RPMI7951 (cell line): ENCODE measurements at places on chromosomes 3 and 15. TPM values are rescaled to one million over a fixed set of nuclear protein-coding genes. Genes with fewer than 3 reads are reported as not detected.

- peak; percentile 91 for DNase-seq
These were observed 18.1 kb upstream of the SCN10A start for GRCh38 chr3:38834110-38834509.

- peak; percentile 77 for DNase-seq
These were observed 2.2 kb upstream of the CCR5 start for GRCh38 chr3:46368569-46368968.

DNA sequence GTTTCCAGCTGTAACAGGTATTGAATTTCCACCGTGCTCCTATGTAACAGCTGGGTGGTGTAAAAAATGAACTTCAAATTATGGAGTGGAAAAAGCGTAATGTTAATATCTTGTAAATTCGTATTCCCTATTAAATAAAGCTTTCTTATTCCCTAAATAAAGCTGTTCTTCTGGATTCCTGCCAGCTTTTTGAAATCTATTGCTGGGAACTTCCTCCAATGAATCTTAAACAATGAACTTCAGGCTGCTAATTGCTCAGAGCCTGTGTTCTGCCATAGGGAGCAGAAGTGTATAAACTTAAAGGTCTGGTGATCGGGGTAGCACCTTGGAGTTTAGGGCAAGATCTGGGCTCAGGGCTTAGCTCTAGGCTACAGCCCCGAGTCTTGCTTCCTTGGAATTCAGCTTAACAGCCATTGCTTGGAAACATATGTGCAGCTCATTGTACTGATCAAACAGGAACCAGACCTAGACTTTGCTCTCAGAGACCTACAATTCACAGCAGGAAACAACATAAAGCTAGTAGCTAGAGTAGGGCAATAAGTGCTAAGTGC lies 1.4 kb downstream of the ARL14 start:
- DNase-seq = no peak

DNA sequence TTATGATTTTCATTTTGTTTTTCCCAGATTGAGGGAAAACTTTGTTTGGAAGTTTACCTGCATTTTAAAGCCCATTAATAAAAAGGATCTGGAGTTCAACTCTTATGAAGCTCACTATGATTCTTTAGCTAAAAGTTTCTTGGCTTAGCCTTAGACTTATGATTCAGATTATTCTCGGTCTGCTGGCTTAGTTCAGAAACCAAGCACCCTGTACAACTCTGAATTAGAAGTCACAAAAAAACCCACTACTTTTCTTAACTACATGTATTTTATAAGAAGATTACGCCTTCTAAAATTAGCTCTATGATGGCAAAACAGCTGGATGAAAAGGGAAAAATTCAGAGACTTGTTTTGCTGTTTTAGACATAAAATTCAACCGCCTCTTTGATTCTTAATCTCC lies 14.3 kb upstream of the DENND4A start:
- no peak for DNase-seq

DNA sequence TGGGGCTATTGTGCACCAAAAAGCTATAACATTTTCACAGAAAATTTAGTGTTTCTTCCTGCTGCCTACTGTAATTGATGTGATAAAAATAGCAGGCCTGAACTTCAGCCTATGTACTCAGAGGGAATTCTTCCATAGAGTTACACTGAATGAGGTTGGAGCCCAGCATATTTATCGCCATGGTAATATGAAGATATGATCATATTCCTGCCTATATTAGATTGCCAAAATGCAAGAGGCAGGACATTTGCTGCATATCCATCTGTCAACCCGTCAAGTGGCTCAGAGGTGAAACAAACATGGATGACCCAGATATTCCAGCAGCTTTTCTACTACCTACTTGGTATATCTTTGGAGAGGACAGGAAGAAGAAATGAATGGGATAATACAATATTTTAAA lies 1150.6 kb downstream of the TBL1XR1 start:
- no peak for DNase-seq

- DNase-seq = no peak
These were observed 20.9 kb downstream of the NOX5 start for GRCh38 chr15:69035205-69035917.

DNA sequence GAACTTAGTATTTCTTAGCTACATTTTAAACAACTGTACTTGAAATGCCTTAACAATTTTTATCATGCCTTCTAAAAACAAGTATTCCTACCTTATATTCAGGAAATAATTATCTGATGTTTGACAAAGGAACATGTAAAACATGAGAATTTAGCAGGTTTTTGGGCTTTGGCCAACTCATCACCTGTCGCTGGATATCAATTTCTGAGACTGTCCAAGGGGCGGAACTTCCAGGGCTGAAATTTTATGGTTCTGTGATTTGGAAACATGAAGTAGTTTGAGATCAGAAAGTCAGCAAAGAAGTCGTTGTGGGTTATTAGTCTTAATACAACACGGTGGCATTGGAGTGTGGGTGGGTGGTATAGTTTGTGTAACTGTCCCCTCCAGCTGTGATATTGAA lies 282.2 kb upstream of the LRRN1 start:
- no peak for DNase-seq

DNA sequence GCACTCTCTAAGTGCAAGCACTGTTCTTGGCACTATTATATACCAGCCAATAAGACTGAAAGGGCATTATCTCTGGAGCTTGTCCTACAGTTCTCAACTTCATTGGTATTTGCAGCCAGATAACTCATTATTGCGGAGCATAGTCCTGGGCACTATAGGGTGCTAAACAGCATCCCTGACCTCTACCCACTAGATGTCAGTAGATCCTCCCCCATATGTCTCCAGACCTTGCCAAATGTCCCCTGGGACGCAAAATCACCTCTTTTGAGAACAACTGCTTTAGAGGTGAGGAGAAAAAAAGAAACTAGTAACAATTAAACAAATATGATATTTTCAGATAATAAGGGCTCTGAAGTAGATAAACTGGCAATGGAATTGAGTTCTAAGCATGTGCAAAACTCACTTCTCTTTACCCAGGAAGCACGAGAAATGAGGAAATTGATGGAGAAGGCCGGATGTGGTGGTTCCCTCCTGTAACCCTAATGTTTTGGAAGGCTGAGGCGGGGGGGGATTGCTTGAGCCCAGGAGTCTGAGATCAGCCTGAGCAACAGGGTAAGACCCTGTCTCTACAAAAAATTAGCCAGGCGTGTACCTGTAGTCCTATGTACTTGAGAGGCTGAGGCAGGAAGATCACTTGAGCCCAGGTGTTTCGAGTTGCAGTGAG lies 61.4 kb downstream of the FRMD4B start:
- DNase-seq = peak; percentile 24

DNA sequence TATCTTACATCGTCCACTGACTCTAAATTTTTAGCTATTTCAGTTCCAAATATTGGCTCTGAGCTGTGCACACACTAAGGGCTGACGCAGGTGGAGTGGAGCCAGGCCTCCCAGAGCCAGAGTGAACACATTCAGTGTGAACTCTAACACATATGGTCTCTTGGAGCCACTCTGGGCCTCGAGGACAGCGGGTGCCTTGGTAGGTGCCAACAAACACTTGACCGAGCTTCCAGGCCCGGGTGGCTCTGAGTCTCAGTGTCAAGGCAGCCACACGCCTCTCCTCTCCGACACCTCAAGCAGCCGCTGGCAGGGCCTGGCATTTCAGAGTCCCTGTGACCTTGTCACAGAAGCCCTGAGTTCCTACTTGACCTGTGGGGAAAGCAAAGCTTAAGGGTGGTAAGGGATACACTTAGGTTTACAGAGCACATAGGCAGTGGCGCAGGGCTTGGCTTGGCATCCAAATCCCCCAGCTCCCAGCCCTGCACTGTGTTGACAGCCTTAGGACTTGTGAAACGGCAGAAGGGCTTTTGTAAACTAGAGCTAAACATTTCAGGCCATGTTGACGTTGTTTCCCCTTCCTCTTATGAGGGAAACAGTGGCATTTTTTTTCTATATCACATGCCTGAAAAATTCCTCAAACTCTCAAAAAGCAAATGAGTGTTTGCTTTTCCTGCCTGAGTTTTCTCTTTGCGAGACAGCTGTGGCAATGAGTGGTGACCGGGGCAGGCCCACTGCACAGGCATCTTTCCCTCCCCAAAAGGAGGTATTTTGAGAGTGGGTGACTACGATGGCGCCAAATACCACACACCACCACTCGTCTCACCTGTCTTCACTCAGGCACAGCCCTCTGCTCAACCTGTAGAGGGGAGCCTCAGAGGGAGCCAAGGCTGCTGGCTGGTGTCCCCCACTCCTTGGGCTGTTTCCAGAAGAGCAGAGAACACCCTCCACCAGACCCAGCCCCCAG lies 60.8 kb downstream of the DAPK2 start:
- DNase-seq = no peak

DNA sequence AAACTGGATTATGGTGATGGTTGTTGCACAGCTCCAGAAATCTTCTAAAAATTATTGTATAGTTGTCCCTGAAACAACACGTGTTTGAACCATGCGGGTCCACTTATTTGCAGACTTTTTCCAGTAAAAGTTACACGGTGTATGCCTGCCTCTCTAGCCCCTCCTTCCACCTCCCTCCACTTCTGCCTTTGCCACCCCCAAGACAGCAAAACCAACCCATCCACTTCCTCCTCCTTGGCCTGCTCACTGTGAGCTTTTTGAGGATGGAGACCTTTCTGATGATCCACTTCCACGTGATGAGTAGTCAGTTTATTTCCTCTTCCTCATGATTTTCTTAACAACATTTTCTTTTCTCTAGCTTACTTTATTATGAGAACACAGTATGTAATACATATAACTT lies 5.4 kb downstream of the CYFIP1 start:
- no peak for DNase-seq

- DNase-seq = peak; percentile 39
These were observed 161.0 kb upstream of the UBE2E2 start for GRCh38 chr3:23041918-23042696.

DNA sequence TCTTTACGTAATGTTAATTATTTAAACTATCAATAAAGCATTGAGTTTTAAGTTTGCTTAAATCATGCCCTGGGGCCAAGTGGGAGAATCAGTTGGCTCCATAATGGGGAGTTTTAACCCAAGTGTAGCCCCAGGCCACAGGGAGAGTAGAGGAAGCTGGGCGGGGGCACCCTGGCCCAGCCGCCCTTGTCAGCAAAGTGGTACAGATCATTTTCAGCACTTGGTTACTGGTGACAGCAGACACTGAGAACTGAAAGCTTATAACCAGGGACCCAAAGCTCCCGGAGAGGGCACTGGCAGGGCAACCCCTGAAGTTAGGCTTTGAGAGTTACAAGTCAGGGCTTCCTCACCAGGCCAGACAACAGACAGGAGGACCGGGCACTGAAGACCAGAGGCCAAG lies 90.6 kb downstream of the SEMA5B start:
- DNase-seq = no peak

DNA sequence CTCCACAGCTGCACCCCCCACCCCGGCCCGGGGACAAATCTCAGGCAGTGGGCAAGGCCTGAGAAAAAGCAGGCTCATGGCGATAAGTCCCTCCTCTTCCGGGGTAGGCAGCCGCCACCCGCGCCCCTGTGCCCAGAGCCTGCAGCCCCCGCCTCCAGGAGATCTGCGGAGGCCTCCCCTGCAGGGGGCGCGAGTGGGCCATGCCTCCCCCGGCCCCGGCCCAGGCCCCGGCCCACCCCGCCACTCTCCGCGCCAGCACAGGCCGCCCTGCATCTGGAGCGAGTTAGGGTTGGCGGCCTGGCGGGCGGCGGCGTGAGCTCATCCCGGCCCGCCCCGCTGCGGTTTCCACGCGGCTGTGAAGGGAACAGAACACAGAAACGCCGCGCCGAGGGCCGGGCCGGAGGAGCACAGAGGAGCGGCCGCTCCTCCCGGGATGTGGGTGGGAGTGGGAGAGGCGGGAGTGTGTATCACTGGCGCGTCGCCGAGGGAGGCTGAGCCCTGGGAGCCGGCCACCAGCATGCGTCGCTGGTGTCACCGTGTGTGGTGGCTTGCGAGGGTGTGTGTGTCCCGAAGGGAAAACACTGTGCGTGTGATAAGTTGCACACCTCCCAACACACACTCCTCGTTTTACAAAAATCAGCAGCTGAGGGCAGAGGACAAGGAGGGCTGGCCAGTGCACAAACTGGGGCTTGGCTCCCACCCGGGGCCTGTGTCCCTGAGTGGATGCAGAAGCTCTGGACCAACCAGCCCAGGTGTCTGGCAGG lies 17.2 kb downstream of the MYL3 start:
- DNase-seq = peak; percentile 81

DNA sequence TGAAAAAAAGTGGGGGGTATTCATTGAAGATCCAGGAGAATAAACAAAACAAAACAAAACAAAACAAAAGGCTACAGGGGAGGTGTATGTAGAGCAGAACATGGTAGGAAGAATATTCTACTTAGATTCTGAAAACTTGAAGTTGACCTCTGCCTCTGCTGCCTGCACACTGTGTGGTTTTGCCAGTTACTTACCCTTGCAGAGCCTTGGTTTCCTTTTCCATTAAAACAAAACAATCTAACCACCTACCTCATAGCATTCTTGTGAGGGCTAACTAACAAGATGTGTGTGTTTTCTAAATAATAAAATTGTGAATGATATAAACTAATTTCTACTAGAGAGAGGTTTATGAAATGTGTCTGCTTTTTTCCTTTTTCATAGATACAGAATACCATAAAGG lies 423.1 kb downstream of the TIGIT start:
- DNase-seq = no peak

DNA sequence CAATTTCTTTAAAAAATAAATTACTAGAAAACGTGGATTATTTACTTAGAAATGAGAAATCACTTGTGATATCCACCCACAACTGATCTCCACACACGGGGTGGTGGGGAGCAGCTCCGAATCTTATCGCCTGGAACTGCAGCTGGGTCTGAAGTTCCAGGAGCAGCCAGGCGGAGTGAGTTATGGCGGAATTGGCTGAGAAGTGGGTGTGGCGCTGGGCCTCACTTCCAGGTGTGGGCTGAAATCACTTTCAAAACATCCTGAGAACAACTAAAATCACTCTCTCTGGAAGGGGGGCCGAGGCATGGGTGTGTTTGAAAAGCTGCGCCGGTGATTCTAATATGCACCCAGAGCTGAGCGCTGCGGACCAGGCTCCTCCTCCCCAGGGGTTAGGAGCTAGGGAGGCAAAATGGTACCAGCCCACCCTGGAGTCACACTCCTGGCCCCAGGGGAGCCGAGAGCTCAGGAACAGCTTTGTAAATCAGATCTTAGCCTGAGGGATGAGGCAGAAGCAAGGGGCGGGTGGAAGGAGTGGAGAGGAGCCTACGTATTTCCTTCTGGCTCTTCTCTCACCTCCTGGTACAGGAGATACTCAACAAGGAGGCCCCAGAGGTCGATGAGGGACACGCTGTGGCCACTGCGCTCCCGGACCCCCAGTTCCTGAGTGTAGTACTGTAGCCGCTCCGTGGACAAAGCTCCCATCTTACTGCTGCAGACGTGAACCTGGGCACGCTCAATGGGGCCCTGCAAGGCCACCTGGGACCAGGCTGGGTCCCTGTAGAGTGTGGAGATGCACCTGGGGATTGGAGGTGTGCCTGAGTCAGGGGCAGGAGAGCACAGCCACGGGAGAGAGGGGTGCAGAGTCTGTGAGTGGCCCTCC lies 9.6 kb downstream of the PLA2G4F start:
- DNase-seq = no peak

- DNase-seq = no peak
These were observed 86.3 kb downstream of the IGF1R start for GRCh38 chr15:98734466-98735199.

- DNase-seq = peak; percentile 98
These were observed at the start of gene MAP3K13 for GRCh38 chr3:185362850-185363661. TSS of gene MAP3K13 (plus strand) at chr3:185363136. CDS start at chr3:185428582, 65,446 bp downstream.

The OSTN gene
- total RNA-seq = not detected in 2 replicates

The GOLGA6L4 gene
- total RNA-seq = 0.68 and 0.72 TPM in 2 replicates

The KLHDC8B gene
- total RNA-seq = 28.1 and 28.7 TPM in 2 replicates

The TMEM266 gene
- total RNA-seq = not detected in 2 replicates
